Activated T-helper 1 cell treated with anti-CD3 and anti-CD28 coated beads, Interleukin-12 subunit alpha, Interleukin-12 subunit beta, Interleukin-2, Interleukin-4 antibody, amounts not matched to agents 30 ng/mL and 10 ng/mL and 1 ng/mL, durations not matched to agents 14 hours and 24 hours and 36 hours (primary cell): ENCODE measurements at places on chromosomes 6 and 20. TPM values are rescaled to one million over a fixed set of nuclear protein-coding genes. Genes with fewer than 3 reads are reported as not detected.

BTN1A1 gene
- total RNA-seq: not detected in 2 replicates

HLA-E gene
- 476 and 483 TPM in 2 replicates for total RNA-seq

TMC2 gene
- total RNA-seq: not detected in 2 replicates

VGLL2 gene
- not detected in 2 replicates for total RNA-seq

TLDC2 gene
- not detected in 2 replicates for total RNA-seq

FNDC11 gene
- total RNA-seq: 0.15 and 0.26 TPM in 2 replicates

BACH2 gene
- 68.1 and 71.2 TPM in 2 replicates for total RNA-seq
